ENCODE measurements at places on chromosomes 5 and 9. TPM values are rescaled to one million over a fixed set of nuclear protein-coding genes. Genes with fewer than 3 reads are reported as not detected.

The EQTN gene
- 0.26 TPM for polyA plus RNA-seq

The LPAR1 gene
- 12.9 TPM for polyA plus RNA-seq

The SH3TC2 gene
- 0.02 TPM for polyA plus RNA-seq

The PCDHA1 gene
- 0.05 TPM for polyA plus RNA-seq

The CDC25C gene
- 0.77 TPM for polyA plus RNA-seq

The ICE1 gene
- 4.9 TPM for polyA plus RNA-seq

The HSD17B3 gene
- 0.90 TPM for polyA plus RNA-seq

The PCDHGB1 gene
- 0.10 TPM for polyA plus RNA-seq

The EFNA5 gene
- 0.37 TPM for polyA plus RNA-seq

The ANKRD18A gene
- polyA plus RNA-seq: not detected
